AG09309 (cell line): ENCODE measurements at places on chromosomes 6 and 20.
A peak's percentile ranks its signal among the peaks of the same experiment; 100 is the strongest.

GRCh38 chr6:132695773-132696172, 18.1 kb downstream of the VNN1 start:
- DNase-seq = no peak

- no peak for DNase-seq
Measured at GRCh38 chr6:63272397-63272796, 47.4 kb downstream of the LGSN start.

GRCh38 chr20:52667358-52667757, 304.8 kb upstream of the TSHZ2 start:
- no peak for DNase-seq

DNA sequence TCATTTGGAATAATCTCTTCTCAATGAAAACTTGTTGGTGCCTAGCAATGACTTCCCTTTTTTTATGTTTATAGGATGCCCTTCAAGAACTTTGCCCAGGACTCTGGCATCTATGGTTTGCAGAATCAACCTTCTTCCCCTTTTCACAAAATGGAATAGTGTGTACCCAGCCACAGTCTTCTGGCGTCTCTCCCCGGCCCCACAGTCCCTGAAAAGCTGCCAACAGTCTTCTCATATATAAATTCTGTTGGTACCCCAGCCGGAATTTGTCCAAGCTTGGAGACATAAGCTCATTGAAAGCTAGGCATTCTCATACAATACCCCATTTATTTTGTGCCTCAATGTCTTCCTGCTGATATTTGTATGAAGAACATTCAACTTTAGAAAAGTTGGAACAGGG, 26.4 kb upstream of the MCM3 start:
- DNase-seq = no peak

- DNase-seq = peak; percentile 59
Measured at GRCh38 chr6:160462551-160463109, 114.5 kb downstream of the SLC22A3 start.

DNA sequence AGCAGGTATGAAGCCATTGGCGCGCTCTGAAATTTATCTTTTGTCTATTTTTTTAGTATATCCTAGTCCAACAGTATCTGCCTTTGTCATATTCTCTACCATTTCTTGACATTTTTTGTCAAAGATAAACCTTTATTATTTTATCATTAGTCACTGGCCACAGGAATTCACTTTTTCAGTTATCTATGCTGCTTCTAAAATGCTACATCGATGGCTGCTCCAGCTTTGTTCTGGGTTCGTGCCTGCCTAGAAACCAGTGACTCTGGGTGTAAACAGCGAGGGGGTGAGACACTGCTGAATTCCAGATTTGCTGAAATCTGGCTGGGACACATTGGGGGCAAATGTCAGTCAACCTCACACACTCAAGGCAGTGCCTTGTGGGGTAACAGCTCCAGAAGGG, 193.4 kb downstream of the CDC5L start:
- peak; percentile 5 for DNase-seq

- peak; percentile 80 for DNase-seq
Measured at GRCh38 chr20:50572938-50573777, 63.0 kb downstream of the PTPN1 start.

GRCh38 chr6:169921217-169921616, 169.8 kb downstream of the ERMARD start:
- DNase-seq = no peak

DNA sequence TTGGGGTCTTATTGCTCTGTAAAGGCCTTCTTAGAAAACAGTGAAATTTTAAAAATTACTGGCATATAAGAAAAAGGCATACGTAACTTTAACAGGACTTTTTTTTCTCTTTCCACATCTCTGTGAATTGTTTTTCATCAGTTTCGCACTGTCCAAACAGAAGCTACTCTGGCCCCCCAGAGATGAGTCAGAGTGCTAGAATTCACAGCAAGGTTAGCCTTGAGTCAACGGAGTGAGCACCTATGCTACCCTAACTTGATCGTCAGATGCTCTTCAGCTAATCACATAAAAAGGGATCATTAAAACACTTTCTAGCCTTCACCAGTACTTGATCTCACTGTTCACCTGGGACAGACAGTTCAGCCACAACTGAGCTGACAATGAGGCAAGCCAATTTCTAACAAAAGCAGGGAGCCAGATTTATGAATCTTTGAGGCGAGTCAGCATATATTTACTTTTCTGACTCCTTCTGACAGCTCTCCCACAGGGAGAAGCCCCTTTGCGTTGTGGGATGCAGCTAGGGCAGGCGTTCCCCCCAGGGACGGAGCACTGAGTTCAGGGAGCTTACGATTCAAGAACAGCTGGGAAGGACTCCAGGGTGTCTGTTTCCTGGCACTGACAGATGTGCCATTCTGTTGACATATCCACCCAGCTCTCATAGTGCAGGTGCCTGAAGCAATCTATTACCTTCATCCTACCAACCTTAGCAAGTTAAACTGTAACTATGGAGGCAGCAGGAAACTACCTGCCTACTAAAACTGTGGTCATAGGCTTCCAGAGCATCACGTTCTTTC, 46.4 kb upstream of the SPDEF start:
- no peak for DNase-seq

GRCh38 chr6:147510929-147511590, 2.6 kb downstream of the SAMD5 start:
- DNase-seq = no peak

DNA sequence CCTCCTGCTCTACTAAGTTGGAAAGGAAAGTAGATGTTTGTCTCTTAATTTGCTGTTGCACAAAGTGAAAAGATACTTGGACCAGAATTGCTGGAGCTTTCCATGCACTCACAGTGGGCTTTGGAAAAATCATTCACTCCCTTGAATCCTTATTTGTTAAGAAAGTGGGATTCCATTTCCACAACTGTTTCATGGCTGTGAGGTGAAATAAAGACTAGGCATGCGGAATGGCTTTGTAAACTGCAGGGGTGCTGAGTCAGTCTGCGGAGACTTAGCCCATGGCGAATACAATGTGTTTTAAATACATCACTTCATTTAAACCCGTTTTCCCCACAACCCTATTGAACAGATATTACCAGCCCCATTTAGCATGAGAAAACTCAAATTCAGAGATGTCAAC, 36.8 kb upstream of the CLDN20 start:
- DNase-seq = no peak

DNA sequence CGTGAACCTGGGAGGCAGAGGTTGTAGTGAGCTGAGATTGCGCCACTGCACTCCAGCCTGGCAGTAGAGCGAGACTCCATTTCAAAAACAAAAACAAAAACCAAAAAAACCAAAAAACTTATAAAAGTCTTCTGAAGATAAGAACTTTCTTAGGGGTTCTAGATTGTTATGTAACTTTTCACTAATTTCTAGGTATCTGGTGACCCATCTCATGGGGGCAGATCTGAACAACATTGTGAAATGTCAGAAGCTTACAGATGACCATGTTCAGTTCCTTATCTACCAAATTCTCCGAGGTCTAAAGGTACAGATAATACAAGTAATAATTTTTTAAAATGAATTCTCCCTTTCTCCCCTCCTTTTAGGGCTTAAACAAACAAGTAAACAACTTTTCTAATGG, 45.1 kb downstream of the MAPK14 start:
- no peak for DNase-seq

DNA sequence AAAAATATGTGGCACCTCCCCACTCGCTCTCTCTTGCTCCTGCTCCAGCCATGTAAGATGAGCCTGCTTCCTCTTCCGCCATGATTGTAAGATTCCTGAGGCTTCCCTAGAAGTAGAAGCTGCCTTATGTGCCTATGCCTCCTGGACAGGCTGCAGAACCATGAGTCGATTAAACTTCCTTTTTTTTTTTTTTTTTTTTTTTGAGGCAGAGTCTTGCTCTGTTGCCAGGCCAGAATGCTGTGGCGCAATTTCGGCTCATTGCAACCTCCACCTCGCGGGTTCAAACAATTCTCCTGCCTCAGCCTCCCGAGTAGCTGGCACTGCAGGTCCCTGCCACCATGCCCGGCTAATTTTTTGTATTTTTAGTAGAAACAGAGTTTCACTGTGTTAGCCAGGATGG, 112.5 kb downstream of the FAM217A start:
- DNase-seq = no peak

- no peak for DNase-seq
Measured at GRCh38 chr6:19754686-19755085, 82.5 kb upstream of the ID4 start.

- no peak for DNase-seq
Measured at GRCh38 chr6:43628393-43629103, 516 bp downstream of the GTPBP2 start.

DNA sequence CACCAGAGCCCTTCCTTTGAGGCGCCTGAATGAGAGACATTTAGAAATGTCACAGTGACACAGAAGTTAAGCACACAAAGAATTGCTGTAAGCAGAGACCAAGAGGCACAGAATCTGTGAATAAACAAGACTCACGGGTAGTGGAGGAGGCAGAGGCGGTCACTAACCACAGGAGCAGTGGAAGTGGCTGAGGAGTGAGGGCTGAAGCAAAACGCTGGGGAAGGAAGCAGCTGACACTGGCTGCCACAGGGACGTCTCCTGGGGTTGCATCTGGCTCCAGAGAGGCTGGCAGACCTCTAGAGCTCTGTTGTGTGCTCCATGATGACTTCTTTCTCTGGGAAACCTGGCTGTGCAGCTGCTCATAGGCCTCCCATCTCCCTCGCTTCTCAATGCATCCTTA, 65.0 kb upstream of the SLC2A12 start:
- DNase-seq = no peak

DNA sequence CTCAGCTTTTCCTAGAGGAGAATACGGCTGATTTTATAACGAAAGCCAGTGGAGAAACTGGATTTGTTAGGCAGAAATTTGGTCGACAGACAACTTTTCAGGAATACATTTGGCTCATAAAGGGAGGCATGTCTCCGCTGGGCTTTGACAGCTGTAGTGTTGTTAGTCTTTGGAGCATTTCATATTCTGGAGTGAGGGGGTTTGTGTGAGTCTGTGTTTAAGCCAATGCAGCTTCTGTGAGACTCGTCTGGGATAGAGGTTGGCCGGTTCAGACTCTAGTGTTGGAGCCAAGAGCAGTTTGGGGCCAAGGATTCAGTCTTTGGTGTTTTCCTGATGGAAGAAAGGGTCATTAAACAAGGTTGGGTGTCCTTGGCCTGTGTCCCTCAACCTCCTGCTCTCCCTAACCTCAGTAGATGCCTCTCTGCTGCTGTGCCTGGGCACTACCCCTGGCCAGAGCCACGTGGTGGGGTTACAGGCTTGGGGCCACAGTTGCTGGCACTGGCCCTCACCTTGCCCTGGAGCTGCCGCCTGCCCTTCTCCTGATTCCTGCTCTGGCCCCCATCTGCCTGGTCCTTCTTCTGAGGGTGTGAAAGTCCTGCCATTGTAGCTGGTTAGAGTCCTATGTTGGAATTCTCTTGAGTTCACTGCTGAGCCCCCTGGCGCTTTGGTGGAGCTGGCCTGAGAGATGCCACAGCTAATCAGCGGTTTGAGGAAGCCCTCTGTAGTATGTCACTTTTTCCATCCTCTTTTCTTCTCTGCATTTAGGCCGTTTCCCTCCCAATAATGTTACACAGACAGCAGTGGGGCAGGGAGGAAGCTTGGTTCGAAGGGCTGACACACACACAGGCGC, 6.9 kb downstream of the PTK7 start:
- no peak for DNase-seq

GRCh38 chr6:166558156-166559005, 28.1 kb downstream of the RAMACL start:
- no peak for DNase-seq

GRCh38 chr6:21360336-21360735, 233.2 kb upstream of the SOX4 start:
- no peak for DNase-seq

DNA sequence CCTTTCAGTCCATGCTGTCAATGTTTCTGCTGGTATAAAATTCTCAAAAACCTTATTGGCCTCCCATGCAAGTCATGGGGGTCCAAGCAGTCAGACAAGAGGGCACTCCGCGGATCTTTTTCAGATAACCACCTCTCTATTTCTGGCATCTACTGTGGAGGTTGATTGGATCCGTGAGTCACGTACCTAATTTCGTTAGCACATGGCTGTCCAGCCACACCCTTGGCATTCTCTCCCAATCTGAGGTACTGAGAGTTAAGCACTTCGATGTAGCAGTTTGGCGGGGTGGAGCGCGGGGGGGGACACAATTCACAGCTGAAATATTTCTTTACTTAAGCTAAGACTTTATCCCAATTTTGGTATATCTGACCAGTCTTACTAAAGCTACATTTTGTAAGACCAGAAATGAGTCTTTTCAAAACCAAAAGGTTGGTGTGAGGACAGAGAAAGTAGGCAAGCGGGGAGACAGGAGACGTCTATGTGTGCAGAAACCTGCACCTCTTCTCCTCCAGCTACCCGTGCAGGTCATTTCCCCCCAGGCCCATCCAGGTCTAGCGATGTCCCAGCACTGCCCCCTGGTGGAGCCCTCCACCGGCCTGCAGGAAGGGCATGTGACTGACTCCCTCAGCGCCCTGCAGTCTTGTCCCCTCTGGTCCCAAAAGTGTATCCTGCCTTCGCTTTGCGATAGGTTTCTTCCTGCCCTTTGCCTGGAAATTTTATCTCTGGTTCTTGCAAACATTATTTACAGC, 113.1 kb downstream of the ADAT2 start:
- DNase-seq = no peak

- DNase-seq = no peak
Measured at GRCh38 chr6:16850681-16851026, 89.4 kb upstream of the ATXN1 start.

GRCh38 chr6:96727144-96727543, 110.1 kb downstream of the GPR63 start:
- DNase-seq = no peak

- no peak for DNase-seq
Measured at GRCh38 chr20:61597996-61598395, 345.9 kb downstream of the CDH4 start.

DNA sequence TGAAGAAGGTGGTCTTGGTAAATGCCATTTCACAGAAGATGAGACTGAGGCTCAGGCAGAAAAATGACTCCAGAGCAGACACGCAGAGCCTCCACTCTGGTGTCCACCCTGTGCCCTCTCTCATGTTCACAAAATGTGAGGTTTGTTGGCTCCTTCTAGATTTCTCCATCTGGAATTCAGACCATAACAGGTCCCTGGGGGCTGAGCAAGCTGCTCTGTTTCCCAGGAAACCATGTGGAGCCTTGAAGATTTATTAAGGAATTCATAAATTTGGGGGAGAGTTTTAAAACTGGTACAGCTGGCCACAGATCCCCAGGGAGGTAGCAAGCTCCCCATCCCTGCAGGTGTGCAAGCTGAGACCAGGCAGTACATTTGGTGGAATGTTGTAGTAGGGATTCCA, 38.8 kb upstream of the SIRPA start:
- DNase-seq = no peak

- DNase-seq = no peak
Measured at GRCh38 chr6:549906-550305, 107.0 kb downstream of the HUS1B start.
